ENCODE measurements at places on chromosomes 12 and 14.

DNA sequence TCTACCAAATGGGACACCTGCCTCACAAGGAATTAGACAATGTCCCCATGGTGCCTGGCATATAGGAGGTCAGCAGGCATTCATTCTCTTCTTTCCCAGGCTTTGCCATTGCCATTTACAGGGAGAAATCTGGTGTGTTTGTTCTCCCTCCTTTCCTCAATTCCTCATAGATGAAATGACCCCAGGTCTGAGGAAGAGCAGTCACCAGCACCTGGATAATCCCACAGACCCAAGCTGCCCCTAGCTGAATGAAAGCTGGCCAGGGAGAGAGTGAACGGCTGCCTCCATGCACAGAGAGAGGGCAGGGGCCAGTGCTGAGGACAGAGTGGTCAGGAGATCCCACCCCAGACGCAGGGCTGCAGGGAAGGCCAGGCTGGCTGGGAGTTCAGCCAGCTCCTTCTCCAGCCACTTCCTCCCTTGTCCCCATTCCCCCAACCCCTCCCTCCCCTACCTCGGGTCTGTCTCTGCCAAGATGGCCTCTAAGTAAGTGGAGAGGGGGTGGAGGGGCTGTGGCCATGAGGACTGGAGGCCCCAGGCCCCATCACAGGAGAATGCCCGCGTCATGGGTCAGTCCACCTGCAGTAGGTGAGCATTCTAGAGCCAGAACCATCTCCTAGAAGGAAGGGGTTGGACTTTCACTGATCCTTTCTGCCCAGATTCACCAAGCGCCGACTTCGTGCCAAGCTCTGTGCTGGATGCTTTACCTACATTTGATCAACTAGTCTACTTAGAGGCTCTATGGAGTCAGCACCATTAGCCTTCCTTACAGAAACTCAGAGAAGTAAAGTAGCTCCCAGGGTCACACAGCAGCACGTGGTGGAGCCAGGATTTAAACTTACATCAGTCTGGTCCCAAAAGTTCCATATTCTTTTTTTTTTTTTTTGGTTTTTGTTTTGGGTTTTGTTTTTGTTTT, 2.0 kb upstream of the KRT4 start:
- no peak for DNase-seq

GRCh38 chr12:38878333-38878705, 27.1 kb downstream of the CPNE8 start:
- no peak for DNase-seq

DNA sequence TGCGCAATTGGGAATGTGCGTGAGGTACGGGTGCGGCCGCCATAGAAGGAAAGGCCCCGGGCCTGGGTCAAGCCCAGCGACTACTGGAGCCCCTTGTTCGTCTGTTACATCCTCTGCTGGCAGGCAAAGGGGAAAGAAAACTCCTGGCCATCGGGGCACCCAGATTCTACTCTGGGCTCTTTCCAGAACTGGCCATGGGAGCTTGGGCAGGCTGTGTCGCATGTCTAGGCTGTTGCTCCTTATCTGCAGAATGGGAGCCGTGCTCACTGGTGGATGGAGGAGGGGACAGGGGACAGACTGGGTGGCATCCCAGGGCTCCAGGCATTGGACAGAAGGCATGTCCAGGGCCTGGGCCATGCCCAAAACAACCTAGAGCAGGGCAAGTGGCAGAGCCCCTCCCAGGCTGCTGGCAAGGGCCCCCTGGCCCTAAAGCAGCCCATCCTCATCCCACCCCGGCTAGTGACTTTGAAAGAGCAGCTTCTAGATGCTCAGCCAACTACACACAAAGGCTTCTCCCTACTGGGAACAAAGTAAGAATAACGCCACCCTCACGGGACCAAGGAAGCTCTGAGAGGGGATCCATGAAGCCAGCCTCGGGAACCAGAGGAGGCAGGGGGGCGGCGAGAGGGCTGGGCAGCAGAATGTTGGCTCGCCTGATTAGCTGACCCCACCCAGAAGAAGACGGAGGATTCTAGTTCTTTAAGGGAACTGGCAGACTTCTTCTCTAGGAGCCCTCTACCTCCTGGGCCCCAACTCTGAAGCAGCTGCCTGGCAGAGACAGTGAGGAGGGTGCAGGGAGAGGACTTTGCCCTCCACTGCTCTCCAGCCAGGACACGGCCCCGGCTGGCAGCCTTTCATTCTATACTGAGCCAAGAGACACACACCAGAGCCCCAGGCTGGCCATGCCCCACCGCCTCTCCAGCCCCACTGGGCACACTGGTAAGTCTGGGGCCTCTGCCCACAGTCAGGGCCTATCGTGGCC, 96.8 kb downstream of the SINHCAF start:
- no peak for DNase-seq

DNA sequence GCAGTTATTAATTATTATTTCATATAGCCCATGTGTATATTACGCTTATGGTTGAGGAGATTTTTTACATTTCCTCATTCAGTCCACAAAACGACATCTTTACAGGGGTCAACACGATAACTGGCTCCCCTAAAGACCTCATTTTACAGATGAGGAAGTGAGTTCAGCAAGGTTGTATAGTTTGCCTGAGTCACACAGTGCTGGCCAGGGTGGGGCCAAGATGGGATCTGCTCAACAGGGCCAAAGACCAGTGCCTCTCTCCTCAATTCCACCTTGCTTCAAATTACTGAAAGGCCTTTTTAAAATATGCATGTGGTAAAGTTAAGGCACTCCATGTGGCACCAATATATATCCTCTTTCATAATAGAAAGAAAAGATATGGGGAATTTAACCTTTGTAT, 13.1 kb downstream of the GRIN2B start:
- DNase-seq, result no peak

DNA sequence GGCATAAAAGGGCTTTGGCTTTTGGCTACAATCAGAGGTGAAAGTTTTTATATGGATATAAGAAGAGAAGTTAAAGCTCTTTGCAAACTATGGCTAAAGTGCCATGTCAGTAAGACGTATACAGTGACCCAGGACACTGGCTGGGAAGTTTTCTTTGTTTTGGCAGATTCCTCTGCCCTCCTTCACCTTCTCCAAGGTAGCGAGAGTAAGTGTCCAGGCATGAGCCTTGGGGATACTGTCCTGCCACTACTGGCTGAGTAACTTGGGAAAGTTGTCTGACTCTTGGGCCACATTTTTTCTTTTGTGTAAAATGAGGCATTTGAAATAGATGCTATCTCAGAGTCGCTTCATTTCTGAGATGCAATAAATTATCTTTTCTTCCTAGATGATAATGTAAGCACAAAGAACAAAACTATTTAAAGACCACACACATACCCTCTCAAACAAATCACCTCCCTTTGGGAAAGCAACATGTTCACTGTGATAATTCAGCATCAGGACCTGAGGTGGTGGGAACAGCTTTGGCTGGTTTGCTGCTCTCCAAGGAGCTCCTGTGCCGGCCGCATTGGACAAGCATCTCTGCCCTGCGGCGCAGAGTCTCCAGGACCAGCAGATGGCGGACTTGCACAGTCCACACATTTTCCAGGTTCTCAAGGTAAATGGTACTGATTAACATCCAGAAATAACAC, 106.3 kb downstream of the PTCSC3 start:
- peak; percentile 38 for DNase-seq

GRCh38 chr14:35482994-35483515, 50.9 kb upstream of the INSM2 start:
- DNase-seq, result no peak

DNA sequence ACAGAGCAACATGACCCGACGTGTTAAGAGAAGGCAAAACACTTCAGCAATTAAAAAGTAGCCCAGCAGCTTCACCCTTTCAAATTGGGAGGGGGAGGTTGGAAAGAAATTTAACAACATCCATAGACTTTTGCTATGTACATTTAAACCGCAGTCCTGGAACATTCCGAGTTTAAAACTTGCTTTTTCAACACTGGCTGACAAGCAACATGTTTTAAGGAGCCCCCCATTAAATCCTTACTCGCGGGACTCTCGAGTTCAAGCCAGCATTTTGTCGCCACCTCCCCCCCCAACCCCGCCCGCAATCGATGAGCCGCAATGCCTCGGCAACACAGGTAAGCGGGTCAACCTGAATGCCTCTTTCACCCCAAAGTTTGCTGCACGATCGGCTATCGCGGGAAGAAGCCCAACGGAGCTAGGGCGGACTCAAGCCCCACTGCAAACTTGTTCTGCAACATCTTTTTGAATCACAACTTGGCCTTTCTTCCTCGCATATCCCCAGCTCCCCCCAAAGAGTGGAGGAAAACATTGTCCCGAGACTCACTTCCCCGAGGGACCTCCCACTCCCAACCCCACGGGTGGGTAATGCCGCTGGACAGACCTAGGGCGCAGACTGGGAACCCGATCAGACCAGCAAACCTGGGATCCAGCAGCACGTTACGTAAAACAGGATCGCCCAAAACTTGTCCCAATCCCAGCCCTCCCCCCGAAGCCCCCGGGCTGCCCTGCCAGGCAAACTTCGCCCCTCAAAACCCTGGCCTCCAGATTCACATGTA, 777 bp downstream of the ZFP36L1 start:
- DNase-seq, result peak; percentile 18

GRCh38 chr12:102372087-102372486, 108.3 kb downstream of the IGF1 start:
- DNase-seq, result no peak

DNA sequence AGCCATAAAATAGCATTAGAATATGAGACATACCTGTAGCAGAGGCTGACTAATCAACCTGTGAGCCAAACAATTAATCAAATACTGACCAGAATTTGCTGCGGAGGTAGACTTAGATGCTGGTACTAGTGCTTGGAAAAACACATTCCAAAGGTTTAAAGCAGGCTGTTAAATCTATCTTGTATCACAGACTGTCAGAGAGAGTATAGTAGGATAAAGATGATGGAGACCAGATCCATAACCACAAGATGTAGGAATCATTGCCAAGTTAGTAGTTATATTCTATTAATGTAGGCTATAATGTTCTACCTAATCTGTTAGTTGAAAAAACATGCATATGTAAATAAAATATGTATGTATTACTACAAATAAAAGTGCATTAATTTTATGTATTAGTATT, 726.2 kb downstream of the SLC6A15 start:
- no peak for DNase-seq

- DNase-seq, result no peak
Measured at GRCh38 chr12:116284396-116284795, 6.9 kb upstream of the MED13L start.

DNA sequence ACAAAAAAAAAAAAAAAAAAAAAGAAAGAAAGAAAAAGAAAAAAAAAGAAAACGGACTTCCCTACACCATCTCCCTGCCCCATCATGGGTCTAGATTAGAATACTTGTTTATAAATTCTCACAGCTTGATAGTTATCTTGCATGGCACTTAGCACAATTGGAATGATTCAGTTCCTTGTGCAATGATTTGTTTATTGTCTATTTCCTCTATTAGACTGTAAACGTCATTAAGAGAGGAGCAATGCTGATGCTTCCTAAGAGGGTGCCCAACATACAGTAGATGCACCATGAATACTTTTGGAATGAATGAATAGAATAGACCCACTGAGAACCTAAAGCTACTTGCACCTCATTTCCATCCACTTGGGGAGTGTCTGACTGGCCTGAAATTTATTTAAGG, 40.8 kb downstream of the PAX9 start:
- no peak for DNase-seq

DNA sequence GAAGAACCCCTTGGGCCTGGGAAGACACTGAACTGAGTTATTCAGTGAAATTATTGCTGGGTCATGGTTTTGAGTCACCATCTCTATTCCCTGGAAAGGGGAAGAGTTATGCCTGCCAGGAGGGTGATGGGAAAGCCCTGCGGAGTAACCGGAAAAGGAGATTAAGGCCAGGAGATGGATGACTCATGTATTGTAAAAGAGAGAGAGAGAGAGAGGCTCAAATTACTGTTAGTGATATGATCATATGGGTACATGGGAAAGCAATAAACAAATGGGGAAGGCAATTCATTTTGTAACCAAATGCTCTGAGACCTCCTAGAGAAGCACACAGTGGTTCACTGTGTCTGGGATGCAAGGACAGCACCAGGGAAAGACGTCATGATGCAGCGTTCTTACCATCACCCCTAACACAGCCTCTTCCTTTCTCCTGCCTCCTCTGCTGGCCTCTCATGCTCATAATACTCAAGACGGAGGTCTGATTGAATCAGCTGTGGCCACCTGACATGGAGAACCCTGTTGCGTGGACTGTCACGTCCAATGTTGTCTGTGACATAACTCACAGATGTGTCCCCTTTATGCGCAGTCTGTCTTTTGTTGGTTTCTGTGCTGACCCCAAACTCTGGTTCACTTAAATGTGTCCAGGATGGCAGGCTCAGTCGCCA, 243.7 kb downstream of the TMEM132D start:
- no peak for DNase-seq

- DNase-seq, result no peak
Measured at GRCh38 chr12:72285861-72286260, 13.7 kb downstream of the TRHDE start.

- DNase-seq, result no peak
Measured at GRCh38 chr14:59247801-59248584, 59.5 kb downstream of the DAAM1 start.

- no peak for DNase-seq
Measured at GRCh38 chr14:65794674-65795279, 382.2 kb downstream of the FUT8 start.

DNA sequence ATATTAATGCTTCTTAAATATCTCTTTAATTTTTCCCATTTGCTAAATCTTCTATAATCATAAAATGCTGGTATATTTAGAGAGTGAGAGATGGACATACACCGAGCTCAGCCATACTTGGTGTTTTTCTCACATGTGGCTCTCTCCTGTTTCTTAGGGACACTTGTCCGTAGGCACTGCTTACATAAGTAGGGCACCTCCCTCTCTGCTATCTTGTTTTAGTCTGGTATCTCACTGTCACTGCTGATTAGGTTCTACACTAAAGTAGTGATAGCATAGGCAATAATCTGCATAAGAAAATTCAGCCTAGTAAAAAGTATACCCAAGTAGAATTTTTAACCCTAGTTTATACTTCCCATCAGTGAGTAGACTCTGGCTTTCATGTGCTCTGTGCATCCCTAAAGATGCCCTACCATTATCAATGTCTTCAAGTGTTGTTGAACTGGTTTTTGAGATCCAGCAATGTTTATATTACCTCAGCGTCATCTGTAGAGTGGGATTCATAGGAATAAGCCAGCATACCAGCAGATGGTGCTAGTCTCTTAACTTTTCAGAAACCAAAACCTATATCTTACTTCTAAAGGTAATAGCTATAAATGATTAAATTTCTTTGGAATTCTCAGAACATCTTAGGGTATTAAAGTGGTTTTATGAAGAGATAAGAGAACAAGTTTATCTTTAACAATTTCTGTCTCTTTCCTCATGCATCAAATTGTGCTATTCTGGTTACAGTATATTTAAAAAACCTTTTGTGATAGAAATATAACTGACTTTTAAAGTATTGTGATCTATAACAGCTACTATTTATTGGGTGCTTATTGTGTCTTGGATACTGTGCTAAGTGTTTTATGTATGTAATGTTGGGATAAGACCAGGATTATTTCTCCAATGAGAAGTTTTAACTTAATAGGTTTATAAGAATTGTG, 32.9 kb downstream of the ARID2 start:
- DNase-seq, result no peak

- peak; percentile 93 for DNase-seq
Measured at GRCh38 chr12:112108202-112109079, at the start of gene NAA25. TSS of gene NAA25 (minus strand) at chr12:112108783. CDS start at chr12:112108773, 10 bp downstream.

GRCh38 chr14:98545181-98545580, 726.8 kb downstream of the BCL11B start:
- no peak for DNase-seq

- no peak for DNase-seq
Measured at GRCh38 chr12:90124289-90124688, 415.7 kb upstream of the ATP2B1 start.
